Stimulated activated CD4-positive, alpha-beta T cell treated with anti-CD3 and anti-CD28 coated beads, TNF-alpha, amount 100 ng/mL, for 48 hours (primary cell): ENCODE measurements at places on chromosomes 2 and 18.
A peak's percentile ranks its signal among the peaks of the same experiment; 100 is the strongest.

DNA sequence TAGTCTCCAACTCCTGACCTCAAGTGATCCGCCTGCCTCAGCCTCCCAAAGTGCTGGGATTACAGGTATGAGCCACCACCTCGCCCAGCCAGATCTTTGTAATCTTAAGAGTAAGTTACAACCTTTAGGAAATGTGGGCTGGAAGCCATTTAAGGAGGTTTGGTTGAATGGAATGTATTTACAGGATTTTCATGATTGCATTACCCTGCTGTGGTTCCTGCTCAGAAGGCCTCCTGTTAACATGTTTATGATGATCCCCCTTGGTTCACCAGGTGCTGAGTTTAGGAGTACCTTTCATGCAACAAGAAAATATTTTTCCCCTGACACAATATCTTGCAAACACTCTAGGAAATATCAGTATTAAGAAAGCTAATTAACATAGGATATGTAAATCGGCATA, 187.4 kb upstream of the SH3BP4 start:
- DNase-seq: no peak

DNA sequence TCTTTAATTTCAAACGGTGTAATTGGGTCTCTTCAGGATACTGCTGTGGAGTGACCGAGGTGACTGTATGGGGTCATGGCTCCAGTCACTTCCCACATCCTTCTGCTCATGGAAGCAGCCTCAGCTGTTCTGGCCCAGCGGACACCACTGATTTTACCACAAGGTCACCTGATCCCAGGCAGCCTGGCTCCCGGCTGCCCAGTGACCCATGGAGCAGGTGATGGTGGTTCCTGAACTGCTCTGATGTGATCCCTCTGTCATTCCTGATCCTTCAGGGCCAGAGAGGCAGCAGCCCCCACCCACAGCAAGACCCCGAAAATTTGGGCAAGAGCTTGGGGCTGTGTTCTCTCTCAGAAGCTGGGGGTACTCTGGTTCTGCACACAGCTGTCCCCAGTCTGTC, 35.5 kb upstream of the HS6ST1 start:
- no peak for DNase-seq

GRCh38 chr2:26184555-26185303, 11.8 kb downstream of the GAREM2 start:
- DNase-seq: peak; percentile 77

DNA sequence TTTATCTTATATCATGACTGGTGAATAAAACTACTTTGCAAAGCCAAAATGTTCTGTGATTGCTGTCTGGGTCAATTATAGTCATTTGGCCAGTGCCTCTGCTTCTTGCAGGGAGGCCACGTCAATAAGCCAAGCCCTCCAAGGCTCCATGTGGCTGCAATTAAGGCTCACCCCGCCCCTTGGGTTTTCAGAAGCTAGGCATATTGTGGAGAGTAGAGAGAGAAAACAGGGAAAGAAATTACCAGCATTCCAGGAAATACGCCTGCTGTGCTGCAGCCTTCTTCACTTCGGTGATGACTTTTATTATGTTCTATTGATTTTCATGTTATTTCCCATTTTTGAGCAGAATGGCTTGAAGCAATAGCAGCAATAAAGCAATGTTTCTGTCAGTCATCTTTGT, 319.7 kb downstream of the SOX11 start:
- no peak for DNase-seq

DNA sequence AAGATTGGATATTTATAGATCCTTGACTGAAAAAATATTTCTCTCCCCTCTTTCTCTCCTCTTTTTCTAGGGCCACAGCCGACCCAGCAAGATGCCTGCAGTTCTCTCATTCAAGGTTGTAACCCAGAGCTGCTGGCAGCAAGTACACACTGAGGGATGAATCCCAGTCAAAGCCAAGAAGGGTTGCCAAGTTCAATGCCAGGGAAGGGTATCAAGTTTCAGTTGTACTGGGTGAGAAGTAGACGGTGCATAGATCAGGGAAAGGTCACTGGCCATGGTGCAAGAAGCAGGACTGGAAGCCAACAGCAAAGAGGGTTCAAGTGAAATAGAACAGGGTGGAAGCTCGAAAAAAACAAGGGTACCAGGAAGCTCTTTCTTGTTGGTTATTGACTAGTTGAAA, 170.2 kb downstream of the NRP2 start:
- no peak for DNase-seq

DNA sequence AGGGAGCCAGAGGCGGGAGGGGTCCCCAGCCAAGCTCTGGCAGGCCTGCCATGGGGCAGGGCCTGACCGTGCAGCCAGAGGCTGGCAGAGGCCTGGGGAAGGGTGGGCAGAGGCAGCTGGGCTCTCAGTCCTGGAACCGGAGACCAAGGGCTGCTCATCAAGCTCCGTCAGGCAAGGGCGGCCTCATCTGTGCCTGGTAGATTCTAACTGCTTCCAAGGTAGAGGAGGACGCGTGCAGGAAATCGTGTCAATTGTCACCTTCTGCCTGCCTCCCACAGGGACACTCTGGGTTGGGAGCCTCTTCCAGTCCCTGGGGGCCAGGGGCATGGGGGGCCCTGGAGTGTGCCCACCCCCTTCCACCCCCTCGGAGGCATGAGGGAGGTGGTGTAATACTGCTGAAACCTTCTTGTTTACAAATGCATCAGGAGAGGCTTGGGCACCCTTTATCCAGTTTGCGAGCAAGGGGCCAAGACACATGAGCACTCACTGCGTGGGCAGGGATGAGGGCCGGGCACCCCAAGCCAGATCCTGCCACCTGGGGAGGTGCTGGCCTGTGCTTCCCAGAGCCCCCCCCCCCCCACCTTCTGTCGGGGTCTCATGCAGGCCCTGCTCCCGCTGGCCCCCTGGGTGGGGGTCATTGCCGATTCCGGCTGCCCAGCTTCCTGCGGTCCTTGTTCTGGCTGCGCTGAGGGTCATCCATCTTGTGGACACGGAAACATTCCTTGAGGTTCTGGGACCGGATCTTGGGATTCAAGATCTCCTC, 9.0 kb downstream of the SNORC start:
- DNase-seq: no peak

DNA sequence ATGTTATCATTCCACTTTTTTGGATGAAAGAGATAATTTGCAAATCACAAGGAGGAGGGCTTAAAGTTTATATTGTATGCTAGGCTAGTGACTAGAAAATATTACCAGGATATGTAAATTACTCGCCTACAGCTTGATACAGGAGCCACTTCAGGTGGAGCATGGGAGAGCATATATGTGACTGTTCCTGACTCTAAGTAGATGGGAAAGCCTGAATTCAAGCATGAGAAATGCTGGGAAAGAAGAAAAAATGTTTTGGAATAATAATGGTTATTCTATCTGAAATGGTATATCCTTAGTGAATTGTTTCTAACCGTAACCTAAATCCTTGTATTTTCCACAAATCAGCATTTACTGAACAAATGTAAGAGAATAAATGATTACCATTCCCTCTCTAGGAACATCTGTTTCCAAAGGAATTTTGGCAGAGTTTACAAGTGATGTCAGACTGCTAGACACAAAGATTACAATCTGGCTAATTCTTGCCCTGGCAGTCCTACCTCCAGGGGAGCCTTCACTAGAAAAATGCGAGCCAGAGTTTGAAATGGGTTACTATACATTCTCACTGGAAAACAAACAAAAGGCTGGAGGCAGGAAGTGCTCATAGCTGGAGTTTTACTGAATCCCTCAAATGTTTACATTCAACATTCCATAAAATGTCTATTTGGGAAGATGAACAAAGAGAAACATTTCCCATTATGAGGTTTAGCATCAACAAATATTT, 129.4 kb upstream of the MAPRE2 start:
- DNase-seq: no peak

DNA sequence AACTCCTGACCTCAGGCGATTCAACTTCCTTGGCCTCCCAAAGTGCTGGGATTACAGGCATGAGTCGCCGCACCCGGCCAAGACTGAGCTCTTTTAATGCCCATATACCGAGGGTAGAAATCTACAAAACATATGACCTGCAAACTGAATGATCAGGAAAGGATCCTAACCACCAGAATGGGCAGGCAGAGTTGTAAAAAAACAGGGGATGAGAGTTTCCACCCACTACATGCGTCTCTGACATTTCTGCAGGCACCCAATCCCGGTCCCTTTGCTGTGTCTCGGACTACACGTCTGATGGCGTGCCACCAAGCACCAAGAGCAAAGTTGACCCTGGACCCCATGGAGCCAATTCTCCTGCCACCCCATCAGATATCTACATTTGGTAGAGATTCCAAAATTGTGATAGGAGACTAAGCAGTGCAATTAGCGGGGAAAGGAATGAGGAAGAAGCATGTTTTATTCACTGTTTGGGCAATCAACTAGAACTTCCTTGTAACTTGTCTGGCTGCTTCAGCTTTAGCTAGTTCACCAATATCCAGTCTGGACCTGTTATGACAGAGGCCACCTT, 74.1 kb downstream of the ATP8B1 start:
- no peak for DNase-seq

- DNase-seq: no peak
These were observed 51.9 kb downstream of the PLA2R1 start for GRCh38 chr2:160010361-160011145.

- DNase-seq: no peak
These were observed 40.7 kb downstream of the TMEM163 start for GRCh38 chr2:134677856-134678756.

- peak; percentile 32 for DNase-seq
These were observed 662.6 kb upstream of the ACVR2A start for GRCh38 chr2:147182260-147182659.

- DNase-seq: no peak
These were observed 268.5 kb downstream of the ICOS start for GRCh38 chr2:204205082-204205481.

GRCh38 chr2:4938206-4938605, 754.0 kb upstream of the SOX11 start:
- no peak for DNase-seq

DNA sequence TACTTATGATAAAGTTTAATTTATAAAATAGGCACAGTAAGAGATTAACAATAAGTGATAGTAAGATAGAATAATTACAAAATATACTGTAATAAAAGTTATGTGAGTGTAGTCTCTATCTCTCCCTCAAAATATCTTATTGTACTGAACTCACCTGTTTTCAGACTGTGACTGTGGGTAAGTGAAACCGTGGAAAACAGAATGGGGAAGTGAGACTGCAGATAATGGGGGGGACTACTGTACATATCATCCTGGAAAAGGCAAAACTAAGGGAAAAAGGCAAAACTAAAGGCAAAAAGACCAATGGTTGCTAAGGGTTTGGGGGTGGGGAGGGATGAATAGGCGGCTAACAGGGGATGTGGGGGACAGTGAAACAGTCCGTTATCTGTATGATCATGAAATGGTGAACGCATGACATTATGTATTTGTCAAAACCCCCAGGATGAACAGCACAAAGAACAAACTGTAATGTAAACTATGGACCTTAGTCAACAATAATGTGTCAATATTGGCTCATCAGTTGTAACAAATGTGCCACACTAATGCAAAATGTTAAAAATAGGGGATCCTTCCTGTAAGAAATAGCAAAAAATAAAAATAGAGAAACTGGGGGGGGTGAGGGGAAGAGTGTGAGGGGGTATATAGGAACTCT, 93.8 kb downstream of the EPB41L3 start:
- no peak for DNase-seq

DNA sequence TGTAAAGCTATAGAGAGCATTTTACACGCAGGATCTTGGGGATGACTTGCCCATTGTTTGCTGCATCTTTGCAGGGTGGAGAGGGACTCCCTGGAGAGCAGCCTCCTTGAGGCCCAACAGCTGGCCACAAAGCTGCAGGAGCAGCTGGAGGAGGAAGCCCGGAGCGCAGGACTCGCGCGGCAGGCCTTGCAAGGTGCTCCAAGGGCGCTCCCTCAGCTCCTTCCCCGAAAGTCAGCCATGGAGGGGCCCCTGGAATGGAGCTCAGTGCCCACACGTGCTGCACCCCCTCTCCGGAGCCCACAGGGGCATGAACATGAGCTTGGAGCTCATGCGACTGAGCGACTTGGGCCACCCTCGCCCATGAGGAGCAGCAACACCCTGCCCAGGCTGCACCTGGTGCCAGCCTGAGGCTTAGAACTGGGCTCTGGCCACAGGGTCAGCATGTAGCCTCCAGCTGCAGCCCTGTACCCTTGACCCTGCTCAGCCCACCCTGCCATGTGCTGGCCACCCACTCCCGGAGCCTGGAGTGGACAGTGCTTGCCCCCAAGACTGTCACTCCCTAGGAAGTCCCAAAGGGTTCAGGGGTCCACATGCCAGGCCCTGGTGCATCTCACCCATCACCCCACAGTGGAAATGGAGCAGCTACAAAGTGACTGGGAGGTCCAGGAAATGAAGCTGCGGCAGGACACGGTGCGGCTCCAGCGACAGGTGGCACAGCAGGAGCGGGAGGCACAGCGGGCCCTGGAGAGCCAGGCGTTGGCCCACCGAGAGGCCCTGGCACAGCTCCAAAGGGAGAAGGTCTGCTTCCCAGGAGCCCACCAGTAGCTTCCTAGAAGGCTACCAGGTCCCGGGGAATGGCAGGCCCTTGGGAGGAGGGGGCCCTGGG, 43.0 kb downstream of the CROCC2 start:
- DNase-seq: no peak

DNA sequence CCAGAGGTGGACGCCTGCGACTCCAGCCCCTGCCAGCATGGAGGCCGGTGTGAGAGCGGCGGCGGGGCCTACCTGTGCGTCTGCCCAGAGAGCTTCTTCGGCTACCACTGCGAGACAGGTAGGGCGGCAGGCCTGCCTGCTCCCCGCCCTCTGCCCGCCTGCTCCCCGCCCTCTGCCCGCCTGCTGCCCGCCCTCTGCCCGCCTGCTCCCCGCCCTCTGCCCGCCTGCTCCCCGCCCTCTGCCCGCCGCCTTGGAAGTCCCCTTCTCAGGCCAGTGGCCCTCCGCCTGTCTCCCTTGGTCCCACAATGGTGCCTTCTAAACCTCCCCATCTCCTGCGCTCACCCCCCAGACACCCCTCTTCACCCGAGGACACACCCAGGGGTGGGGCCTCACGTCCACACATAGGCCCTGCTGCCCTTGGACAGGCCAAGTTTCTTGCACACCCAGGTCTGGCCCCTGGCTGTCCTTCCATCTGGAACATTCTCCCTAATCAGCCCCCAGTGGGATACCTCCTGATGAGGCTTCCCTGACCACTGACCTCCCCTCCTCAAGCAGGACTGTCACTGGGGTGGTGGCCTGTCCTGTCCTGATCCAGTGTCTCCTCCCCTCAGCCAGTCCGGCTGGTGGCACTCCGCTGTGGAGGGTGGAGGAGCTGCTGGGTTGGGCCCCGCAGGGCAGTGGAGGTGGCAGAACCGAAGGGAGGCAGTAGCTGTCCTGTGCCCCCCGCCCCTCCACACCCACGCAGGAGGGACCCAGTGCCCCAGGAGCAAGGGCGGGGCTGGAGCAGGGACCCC, 37.9 kb downstream of the MTERF4 start:
- no peak for DNase-seq

GRCh38 chr18:49910986-49911385, 97.7 kb upstream of the ACAA2 start:
- DNase-seq: no peak

- DNase-seq: no peak
These were observed 8.3 kb downstream of the EVX2 start for GRCh38 chr2:176075481-176075880.

DNA sequence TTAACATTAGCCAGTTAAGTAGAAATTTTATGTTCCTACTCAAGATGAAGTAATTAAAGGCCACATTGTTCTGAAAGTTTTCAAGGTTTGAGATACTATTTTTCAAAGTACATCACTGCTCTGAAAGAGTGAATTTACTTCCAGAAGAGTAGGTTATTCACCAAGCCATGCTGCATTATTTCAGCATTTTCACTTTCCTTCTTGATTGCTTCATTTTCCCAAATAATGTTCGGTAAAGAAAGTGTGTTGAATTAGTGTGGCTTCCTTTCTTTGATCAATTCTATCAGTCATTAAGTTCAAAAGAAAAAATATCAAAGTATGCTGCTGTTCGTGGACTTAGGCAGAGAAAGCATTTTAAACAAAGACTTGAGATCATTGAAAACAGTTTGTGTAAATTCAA, 310.3 kb downstream of the XIRP2 start:
- no peak for DNase-seq
